Neural crest cell (in vitro differentiated cells): ENCODE measurements at places on chromosomes 6 and 20.

DNA sequence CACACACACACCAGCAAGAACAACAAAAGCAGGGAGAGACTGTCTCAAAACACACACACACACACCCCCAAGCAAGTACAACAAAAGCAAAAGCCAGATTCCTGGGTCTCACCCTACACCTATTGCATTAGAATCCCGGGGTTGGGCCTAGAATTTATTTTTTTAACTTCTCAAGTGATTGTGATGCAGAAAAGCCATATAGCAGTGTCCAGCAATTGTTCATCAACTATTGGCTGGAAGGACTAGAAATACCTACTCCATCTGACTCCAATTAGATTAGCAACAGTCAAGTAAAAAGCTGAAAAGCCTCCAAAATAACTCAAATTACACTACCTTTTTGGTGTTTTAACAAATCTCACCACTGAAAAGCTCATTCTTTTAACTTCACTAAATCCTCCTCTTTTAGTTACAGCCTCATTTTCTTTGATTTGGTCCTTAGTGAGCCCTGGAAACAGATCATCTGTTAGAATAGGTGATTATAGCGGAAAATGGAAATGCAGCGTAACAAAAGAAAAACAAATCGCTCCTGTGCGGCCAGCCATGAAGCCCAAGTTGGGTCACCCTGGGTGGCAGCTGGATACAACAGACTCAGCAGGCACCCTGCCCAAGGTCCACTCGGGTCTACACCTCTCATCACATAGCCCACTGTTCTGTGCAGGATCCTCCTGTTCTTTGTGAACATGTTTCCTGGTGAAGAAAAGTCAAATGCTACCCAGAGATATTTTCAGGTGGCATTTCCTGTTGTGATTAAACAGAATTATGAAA, 38.7 kb downstream of the STAU1 start:
- DNase-seq = no peak

- DNase-seq = no peak
Measured at GRCh38 chr20:51752343-51752951, 15.7 kb downstream of the ATP9A start.

- no peak for DNase-seq
Measured at GRCh38 chr6:4510906-4511640, 265.1 kb upstream of the CDYL start.

GRCh38 chr20:1775117-1775516, 117.5 kb upstream of the SIRPG start:
- no peak for DNase-seq

DNA sequence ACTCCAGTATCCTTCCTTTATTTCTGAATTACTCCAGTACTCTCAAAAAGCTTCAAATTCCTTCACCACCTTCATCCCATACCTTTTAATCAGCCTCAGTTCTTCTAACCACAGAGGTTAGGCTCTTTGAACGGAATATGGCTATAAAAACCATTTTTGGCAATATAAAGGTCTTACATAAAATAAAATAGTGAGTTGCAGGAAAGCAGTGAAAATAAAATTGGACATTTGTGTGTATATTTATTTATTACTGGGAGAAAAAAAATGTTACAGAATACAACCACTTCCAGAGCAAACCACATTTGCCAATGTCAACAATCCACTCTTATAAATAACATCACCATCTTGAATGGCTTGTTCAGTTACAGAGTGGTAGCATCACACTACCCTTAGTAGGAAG, 7.7 kb downstream of the HDDC2 start:
- DNase-seq = no peak

- DNase-seq = no peak
Measured at GRCh38 chr20:1035466-1035865, 33.4 kb upstream of the RSPO4 start.

GRCh38 chr6:84280030-84280429, 52.6 kb upstream of the CEP162 start:
- no peak for DNase-seq

DNA sequence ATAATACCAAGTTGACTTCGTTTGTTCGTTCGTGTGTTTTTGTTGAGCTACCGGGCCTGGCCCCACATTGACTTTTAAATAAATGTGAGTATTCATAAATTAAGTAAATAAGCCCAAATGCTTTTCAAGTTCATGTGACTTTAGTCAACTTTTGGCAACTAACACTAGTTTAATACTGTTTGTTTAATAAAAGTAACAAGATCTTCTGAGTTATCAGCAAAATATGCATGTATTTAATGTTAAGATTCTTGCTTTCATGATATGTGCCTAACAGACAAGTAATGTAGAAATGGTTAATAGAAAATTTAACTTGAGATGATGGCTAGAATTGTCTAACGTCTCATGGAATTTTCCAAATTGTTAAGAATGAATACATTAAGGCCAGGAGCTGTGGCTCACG, 38.7 kb upstream of the ECI2 start:
- DNase-seq = no peak

DNA sequence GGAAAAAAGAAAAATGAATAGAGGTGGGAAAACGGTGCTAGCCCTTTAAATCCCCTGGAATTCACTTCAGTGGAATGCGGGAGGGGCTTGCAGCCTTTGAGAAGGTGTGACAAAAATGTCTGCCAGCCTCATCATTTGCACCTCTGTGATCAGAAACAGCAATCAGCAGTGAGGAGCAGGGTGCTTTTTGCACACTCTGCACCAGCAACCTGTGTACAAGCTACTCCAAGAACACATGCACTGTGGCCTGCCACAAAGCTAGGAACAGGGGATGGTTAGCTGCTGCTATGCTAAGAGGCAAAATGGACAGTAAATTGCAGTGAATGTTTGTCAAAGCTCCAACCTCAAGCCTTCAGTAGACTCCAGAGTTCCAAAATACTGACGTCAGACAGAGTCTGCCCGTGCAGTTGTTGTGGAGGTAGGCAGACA, 29.7 kb downstream of the GINS1 start:
- no peak for DNase-seq

DNA sequence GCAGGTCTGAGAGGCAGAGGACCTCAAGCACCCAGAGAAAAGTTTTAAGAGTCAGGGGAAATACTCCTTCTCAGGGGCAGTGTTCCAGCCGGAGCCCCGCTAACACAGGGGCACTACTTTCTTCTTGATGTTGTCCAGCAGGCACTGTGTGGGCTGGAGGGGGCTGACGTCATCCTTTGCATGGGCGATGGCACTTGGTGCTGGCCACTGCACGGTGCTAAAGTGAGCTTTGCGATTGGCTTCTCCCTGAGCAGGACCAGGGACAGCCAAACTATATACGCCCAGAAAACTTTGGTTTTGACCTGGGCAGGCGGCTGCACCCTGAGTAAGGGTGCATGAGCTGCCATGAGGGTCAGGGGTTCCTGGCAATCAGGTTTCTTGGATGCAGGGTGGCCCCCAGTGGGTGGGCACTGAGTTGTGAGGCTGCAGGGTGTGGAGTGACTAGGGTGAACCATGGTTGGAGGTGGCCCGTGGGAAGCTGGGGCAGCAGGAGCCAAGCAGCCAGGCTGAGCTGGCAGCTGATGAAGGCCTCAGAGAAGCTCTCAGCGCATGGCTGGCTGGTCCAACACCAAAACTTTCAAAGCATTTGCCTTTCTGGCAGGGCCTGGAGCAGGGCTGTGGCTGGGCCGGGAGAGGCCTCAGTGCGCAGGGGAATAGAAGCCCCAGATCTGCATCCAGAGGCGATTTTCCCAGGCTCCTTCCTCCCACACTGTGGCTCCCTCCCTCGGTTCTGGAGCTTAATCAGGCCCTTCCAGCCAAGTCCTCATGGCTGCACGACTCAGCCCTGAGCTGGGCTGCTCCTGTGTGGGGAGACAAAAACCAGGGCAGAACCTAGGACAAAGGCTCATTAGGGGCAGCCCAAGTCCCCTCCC, 18.3 kb downstream of the MRPS18A start:
- no peak for DNase-seq

- no peak for DNase-seq
Measured at GRCh38 chr6:164982389-164982788, 327.0 kb downstream of the C6orf118 start.

DNA sequence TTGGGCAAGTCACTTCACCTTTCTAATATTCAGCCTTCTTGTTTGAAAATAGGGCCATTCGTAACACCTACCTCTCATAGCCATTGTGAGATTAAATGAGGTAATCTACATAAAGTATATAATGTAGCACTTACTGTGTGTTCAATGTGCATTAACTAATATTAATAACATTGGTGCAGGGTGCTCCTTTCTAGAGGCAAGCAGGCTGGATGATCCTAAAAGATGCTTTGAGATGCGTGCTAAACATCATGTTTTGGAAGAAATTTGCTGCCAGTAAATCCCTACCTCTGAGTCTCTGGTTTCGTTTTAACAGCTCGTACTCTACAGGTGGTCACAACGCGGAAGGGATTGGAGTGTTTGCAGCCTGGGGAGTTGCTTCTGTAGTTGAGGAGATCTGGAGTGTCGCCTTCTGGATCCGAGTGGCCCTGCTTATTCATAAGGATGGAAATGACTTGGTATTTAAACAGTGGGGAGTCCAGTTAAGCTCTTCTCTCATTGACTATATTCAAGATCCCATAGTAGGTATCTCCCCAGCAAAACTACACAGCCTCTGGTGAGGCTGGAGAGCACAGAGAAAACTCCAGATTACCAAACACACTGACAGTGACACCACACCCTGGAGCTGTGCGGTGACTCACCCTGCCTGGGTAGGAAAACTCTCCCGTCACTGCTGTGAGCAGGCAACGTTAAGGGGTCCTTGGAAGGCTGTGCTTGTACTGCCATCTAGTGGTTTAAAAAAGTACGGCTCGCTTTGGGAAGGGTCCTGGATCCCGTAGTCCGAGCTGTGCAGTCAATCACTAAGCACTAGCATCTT, 107.9 kb downstream of the MAP3K7 start:
- peak; percentile 91 for DNase-seq

- DNase-seq = no peak
Measured at GRCh38 chr6:19492636-19493405, 344.3 kb upstream of the ID4 start.

DNA sequence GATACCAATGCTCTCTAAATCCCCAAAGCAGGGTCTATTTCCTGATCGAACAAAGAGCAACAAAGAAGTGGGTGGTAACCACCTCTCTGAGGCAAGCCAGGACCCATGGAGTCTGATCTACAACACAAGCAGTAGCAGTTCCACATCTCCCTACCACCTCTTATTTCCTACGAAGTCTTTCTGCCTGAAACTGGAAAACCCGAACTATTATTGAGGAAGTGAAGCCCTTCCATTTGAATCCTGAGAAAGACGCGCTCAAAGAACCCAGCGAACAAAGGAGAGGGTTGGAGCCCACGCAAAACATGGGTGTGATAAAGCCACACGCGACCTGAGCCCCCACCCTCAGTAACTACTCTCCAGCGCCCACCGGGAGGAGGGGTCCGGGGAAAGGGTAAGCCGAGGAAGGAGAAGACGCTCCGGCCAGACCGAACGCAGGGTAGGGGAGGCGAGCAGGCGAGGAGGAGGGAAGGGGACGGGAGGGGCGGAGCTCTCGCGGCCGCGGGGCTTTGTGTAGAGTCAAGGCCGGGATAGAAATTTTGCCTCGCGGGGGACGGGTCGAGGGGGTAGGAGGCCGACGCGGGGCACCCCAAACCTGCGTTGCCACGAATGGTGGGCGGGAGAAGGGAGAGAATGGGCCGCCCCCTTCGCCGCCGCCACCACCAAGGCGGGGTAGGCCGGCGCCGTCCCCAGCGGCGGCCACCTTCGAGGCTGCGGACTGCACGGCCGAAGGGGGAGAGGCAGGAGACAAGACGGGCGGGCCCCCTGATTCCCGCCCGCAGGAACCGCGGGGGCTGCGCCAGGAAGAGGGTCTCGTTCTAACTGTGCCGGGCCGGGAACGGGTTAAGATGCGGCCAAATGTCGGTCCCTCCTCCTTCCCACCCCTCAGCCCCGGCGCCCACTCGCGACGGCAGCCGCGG, 802 bp downstream of the HDAC2 start:
- peak; percentile 54 for DNase-seq

GRCh38 chr6:157020881-157021343, 243.7 kb downstream of the ARID1B start:
- DNase-seq = no peak

- no peak for DNase-seq
Measured at GRCh38 chr6:75397171-75397570, 96.4 kb downstream of the FILIP1 start.

DNA sequence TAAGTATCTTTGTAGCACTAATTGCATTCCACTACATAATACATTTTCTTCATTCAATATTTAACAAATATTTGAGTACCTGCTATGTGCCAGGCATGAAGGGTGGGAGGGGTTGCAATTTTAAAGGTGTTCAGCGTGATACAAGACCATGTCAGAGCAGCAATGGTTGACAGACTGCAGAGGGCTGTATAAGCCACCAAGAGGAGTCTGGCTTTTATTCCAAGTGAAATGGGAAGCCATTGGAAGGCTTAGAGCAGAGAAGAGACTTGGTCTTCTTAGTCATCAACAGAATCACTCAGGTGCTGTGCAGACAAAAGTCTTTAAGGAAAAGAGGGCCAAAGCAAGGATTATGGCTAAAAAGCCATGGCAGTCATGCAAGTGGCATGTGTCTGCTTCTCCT, 360.8 kb upstream of the ARID1B start:
- no peak for DNase-seq

DNA sequence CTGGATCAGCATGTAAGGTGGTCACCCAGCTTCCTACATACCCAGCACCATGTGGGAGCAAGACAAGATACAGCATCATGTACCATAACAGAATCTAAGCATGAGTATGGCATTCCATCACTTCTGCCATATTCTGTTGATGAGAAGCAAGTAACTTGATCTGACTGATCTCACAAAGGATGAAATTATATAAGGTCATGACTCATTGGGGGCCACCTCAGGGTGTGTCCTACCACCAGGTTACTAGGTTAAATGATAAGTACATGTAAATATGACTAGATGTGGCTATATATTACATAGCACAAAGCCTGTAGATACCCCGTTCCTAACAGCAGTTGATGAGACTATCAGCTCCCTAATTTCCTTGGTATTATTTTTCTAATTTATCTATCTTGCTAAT, 213.1 kb downstream of the DOK5 start:
- DNase-seq = no peak

DNA sequence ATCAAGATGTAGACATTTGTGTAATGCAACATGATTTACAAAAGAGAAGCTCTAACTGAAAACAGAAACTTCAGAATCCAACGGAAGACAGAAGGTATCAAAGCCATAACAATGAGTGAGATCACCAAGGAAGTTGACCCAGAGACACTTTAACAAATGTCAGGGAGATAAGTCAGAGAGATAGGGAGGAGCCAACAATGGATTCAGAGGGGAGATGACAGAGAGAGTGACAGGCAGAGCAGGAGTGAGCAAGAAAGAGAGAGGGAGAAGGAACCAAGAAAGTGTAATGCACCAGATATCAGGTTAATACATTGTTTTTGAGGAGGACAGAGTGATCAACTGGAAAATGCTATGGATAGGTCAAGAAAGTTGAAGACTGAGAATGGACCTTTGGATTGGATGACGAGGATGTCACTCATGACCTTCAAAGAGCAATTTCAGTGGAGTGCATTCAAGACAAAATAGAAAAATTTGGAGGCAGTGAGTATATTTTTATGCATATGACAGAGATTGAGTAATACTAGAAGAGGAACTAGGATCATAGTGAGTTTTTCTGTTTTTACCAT, 86.6 kb downstream of the TRDN start:
- DNase-seq = no peak
